ENCODE measurements at places on chromosomes 1 and 21. TPM values are rescaled to one million over a fixed set of nuclear protein-coding genes. Genes with fewer than 3 reads are reported as not detected.

Gene DIRAS3
- 32.6 TPM for total RNA-seq

Gene ZNF593OS
- total RNA-seq: not detected

Gene TFF3
- 2.9 TPM for total RNA-seq

Gene ROR1
- total RNA-seq: 14.0 TPM

Gene MIS18A
- total RNA-seq: 3.2 TPM

Gene SMIM1
- total RNA-seq: 13.9 TPM

Gene CD247
- total RNA-seq: 0.82 TPM

Gene BCAS2
- total RNA-seq: 32.9 TPM

Gene HSPB7
- total RNA-seq: 4,061 TPM

Gene TMPRSS15
- total RNA-seq: not detected

Gene S100A2
- total RNA-seq: 2.7 TPM

Gene CR1L
- total RNA-seq: not detected

Gene MTOR
- total RNA-seq: 34.9 TPM

Gene SPRR2G
- not detected for total RNA-seq

Gene GPR61
- total RNA-seq: 0.08 TPM

Gene MIXL1
- not detected for total RNA-seq

Gene USH2A
- total RNA-seq: 3.6 TPM

Gene DISP3
- total RNA-seq: not detected

Gene S100B
- 2.8 TPM for total RNA-seq

Gene LAD1
- total RNA-seq: 2.0 TPM

Gene PGM1
- 280 TPM for total RNA-seq

Gene CFAP107
- total RNA-seq: not detected

Gene LYPD8
- not detected for total RNA-seq

Gene PDE9A
- total RNA-seq: 3.2 TPM

Gene PER3
- total RNA-seq: 12.5 TPM

Gene ADCY10
- total RNA-seq: 0.22 TPM

Gene DIO1
- not detected for total RNA-seq

Gene LCE1D
- total RNA-seq: not detected

Gene NUP210L
- 0.30 TPM for total RNA-seq

Gene RAB42
- 1.2 TPM for total RNA-seq

Gene SYPL2
- 25.3 TPM for total RNA-seq

Gene ERG
- 17.3 TPM for total RNA-seq

Gene C1orf185
- not detected for total RNA-seq

Gene NEK2
- total RNA-seq: 0.19 TPM

Gene GJA8
- total RNA-seq: not detected

Gene FGGY
- 31.2 TPM for total RNA-seq

Gene LDLRAD1
- total RNA-seq: not detected

Gene IGSF9
- 0.25 TPM for total RNA-seq

Gene FAM131C
- 5.4 TPM for total RNA-seq

Gene GRIK1
- not detected for total RNA-seq

Gene FCGR3B
- 1.5 TPM for total RNA-seq

Gene IGSF5
- 4.9 TPM for total RNA-seq

Gene PKNOX1
- 9.7 TPM for total RNA-seq

Gene NPHS2
- total RNA-seq: not detected

Gene EFNA4
- total RNA-seq: 1.7 TPM

Gene AHDC1
- 40.1 TPM for total RNA-seq

Gene ACADM
- total RNA-seq: 358 TPM

Gene RGS5
- 256 TPM for total RNA-seq
